ENCODE measurements at places on chromosomes 6 and 20.

DNA sequence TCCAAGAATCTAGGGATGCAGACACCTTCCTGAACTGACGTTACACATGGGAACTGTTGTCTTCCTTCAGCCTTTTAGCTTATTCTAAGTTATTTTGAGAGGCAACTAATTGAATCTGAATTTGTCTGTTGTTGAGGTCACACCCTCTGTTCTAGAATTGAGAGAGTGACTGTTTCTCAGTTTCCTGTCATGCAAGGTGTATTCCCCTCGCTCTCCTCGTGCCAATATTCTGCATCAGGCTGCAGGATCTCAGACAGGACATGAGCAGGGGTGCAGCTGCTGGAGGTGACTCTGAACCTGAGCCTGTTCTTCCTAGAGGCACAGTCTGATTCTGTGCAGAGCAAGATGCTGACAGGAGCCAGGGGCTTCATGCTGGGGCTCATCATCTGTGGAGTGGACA, 52.5 kb downstream of the HLA-DPB1 start:
- DNase-seq: no peak

DNA sequence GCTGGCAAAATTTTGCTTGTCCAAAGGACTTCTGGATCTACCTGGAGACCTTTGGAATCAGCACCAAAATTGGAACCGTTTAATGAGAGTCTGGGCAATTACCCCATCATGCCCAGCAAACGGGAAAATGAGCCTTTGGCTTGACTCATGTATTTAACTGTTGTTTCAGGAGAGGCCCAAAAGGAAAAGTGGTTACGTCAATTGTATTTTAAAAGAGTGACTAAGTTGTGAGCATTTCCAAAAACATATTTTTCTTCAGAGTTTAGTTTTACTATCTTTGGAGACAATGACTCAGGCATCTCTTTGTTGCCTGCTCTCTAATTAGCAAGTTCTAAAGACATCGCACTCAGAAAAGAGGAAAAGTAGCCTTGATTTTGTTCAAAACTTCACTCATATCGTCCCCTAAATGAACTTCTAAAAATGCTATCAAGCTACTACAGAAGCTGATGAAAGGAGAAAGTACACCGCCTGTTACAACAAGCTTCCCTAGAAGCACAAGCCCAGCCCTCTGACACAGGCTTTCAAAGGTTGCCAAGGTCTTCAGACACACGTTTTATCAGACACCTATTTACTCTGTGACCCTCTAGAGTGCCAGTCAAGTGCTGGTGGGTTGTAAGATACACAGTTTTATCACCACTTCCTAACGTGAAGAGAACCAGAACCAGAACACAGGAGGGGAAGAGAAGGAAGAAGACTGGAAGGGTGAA, 146.2 kb downstream of the TBX18 start:
- peak; percentile 84 for DNase-seq

GRCh38 chr6:66555082-66555481, 848.1 kb upstream of the EYS start:
- no peak for DNase-seq

GRCh38 chr6:43762966-43763695, 6.9 kb upstream of the VEGFA start:
- DNase-seq: no peak

DNA sequence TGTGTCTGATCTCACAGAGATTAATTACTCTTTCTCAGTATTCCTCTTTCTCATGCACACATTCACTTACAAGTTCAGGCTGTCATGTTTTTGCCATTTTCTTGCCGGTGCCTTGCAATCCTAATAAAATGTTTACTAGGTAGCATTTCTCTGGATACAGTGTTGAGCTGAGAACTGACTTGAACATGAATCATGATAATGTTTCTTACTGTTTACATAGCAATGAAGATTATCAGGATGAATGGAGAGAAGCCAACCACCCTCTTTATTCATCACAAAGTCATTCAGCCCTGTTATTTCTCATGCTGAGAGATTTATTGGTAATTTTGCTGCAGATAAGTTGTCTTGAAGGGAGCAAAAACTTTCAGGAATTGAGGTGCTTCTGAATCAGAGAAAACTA, 185.5 kb upstream of the ECI2 start:
- DNase-seq: peak; percentile 79

- DNase-seq: no peak
These were observed 67.9 kb upstream of the SPACA1 start for GRCh38 chr6:87979737-87980136.

DNA sequence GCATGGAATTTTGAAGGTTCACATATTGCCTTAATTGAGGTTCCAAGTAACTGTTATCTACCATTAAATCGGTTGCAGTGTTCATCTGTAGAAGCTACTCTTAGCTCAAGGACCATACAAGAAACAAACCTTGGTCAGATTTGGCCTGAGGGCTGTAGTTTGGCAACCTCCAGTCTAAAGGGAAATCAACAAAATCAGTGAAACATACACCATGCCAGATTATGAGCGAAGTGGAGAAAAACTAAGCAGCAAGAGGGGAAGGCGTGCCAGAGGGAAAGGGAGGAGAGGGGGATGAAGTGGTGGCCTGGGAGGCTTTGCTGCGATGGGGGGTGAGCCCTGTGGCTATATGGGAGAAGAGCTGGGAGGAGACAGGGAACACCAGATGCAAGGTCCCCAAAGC, 8.8 kb upstream of the SNAI1 start:
- DNase-seq: no peak

GRCh38 chr6:37576336-37576737, 76.6 kb upstream of the CCDC167 start:
- DNase-seq: peak; percentile 90

- no peak for DNase-seq
These were observed 723.6 kb upstream of the FLRT3 start for GRCh38 chr20:15061061-15061430.

- DNase-seq: no peak
These were observed 14.5 kb downstream of the BCL2L1 start for GRCh38 chr20:31707994-31708735.

DNA sequence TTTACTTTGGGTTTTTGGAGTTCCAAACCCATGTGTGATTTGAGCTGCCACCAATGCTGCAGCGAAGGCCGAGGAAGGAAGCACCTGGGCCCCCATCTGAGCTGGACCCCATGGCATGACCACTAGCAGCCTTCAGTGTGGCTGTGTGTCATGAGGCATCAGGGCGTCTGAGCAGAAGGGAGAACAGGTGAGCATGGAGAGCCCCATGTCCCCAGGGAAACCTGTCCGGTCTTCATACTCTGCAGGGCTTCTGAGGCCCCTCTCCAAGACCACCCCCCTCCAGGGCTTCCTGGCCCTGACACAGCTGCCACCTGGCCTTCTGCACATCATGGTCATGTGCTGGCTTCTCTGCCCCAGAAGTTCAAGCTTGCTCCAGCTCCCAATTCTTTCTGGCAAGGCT, 169.1 kb upstream of the CST7 start:
- DNase-seq: no peak

- DNase-seq: peak; percentile 27
These were observed 49.3 kb downstream of the PHIP start for GRCh38 chr6:79028641-79029314.

GRCh38 chr6:38933426-38933825, 115.2 kb upstream of the GLP1R start:
- no peak for DNase-seq

DNA sequence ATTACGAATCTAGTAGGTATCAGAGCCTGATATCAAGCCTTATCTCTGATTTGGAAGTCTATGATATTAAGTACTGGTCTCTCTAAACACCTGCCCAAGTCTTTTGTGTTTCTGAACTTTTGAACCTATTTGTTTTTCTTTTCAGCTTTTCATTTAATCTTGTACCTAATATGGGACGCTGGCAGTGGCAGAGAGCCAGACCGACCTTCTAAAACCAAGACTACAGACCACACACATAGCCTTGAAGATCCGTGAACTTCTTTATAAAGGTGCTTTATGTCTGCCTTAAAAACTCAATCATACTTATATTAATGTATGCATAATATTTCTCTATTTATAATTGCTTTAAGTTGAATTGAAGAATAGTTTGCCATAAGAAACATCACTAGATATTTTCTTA, 12.6 kb upstream of the PTCHD4 start:
- DNase-seq: no peak

Data from AG08395 (cell line).